NCI-H510A treated with DMSO at 0.1 percent for 48 hours (cell line): ENCODE measurements at places on chromosomes 5 and 9.

- DNase-seq, result no peak
Observed at GRCh38 chr5:4674166-4674565, 466.0 kb upstream of the ADAMTS16 start.

GRCh38 chr5:26579712-26580111 lies 458.7 kb downstream of the CDH9 start:
- DNase-seq, result no peak

GRCh38 chr5:79886925-79887655 lies 104.0 kb downstream of the MTX3 start:
- peak; percentile 51 for DNase-seq

GRCh38 chr5:74007193-74007592 lies 381.2 kb downstream of the ARHGEF28 start:
- no peak for DNase-seq

GRCh38 chr5:14261856-14262611 lies 118.9 kb downstream of the TRIO start:
- DNase-seq, result no peak

DNA sequence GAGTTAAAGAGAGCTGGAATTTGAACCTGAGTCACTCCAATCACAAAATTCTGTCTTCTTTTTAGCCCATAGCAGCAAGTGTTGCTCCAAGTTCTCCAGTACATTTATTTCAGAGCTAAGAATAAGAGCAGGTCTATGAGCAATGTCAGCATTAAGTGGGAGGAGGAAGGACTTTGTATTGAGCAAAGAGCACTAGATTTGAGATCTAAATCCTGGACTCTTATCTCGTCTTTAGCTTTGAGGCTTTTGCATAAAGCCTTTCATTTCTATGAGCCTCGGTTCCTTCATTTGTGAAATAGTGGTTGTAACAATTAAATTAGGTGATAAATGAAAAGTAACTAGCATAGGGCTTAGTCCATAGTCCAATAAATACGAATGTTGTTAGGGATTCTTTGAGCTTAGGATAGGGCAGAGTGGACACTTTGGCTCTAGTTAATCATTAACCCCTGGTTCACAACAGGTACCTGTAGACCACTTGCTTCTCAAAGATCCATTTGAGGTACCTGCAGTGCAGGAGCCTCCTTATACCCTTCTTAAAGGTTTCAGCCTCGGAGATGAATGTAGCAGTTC lies 464.1 kb upstream of the KLF4 start:
- DNase-seq, result no peak

- DNase-seq, result no peak
Observed at GRCh38 chr5:158162479-158163034, 303.6 kb upstream of the CLINT1 start.

GRCh38 chr9:126208216-126208758 lies 118.3 kb upstream of the MVB12B start:
- DNase-seq, result no peak

GRCh38 chr5:66553916-66554575 lies 42.1 kb upstream of the MAST4 start:
- no peak for DNase-seq

- peak; percentile 29 for DNase-seq
Observed at GRCh38 chr9:36914212-36914577, 119.9 kb downstream of the PAX5 start.

- no peak for DNase-seq
Observed at GRCh38 chr5:173025651-173026050, 30.5 kb upstream of the CREBRF start.

DNA sequence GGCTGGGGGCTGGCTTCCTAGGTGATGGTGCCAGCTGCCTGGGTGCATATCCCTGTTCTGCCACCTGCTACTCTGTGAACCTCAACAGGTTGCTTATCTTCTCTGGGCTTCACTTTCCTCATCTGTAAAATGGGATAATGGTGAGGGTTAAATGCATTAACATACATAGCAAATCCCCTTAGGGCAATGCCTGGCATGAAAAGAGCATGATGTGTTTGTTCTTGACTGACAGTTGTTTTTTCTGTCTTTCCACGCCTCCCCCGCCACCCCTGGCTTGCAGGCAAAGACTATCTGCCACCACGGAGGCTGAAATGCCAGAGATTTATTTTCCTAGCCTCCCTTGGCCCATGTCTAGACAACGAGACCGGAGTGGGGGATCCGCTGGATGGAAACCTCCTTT lies 280.5 kb downstream of the NSG2 start:
- no peak for DNase-seq

DNA sequence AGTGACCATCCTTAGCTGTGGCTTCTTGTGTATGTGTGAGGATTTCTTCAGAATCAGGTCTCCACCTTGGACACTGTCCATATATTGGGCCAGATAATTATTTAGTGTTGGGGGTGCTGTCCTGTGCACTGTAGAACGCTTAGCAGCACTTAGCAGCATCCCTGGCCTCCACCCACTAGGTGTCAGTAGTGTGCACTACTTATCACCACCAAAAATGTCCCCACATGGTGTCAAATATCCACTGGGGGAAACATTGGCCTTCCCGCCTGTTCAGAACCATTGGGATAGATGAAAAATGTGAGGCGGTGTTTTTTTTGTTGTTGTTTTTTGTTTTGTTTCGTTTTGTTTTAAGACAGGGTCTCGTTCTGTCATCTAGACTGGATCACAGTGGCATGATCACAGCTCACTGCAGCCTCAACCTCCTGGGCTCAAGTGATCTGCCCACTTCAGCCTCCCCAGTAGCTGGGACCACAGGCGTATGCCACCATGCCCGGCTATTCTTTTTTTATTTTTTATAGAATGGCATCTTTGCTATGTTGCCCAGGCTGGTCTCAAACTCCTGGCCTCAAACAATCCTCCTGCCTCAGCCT lies 67.7 kb downstream of the TENT4A start:
- DNase-seq, result no peak

DNA sequence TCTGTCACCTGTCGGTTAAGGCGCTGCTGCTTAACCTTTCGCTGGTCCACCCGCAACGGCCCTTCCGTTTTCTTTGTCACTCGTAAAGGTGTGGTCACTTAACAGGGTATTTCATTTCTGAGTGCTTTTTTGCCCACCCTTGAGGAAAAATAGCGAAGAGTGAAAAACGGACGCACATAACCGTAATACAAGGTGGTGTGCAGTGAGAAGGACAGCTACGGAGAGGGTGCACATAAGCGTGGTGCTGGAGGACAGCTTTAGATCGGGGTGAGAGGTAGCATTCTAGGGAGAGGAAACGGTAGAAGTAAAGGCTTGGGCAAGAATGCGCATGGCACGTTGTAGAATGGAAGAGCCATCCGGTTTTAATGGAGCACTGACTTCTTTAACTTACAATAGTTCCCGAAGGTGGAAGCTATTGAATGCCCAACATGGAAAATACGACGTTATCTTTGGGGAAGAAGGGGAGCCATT lies 761 bp downstream of the CCT5 start:
- DNase-seq, result no peak

DNA sequence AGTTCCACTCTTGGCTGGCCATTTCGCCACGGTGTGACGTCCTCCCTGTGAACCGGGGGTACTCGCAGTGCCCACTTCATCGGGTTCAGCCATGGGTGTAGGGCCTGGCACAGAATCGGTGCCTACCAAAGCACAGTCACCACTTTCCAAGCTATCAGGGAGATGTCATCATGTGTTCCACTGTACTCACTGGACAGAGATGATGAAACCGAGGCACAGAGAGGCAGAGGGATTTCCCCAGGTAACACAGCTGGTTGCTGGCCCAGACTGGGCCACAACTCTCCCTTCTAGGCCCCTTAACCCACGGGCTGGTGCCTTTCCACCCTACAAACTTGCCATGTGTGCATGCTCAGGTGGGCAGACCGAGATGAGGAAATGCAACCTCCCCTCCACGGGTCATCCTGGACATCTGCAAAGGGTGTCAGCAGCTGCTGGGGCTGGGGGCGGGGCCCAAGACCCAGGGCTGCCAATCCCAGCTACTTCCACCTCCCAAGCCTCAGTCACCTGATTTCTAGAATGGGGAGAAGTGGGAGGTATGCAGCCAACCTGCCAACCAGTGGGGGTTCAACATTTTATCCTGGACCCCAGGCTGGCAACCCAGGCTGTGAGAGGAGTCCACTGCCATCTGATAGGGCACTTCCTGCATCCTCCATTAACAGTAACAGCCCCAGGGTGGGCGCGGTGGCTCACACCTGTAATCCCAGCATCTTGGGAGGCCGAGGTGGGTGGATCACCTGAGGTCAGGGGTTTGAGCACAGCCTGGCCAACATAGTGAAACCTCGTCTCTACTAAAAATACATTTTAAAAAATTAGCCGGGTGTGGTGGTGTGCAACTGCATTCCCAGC lies 893 bp upstream of the SH2D3C start:
- no peak for DNase-seq

DNA sequence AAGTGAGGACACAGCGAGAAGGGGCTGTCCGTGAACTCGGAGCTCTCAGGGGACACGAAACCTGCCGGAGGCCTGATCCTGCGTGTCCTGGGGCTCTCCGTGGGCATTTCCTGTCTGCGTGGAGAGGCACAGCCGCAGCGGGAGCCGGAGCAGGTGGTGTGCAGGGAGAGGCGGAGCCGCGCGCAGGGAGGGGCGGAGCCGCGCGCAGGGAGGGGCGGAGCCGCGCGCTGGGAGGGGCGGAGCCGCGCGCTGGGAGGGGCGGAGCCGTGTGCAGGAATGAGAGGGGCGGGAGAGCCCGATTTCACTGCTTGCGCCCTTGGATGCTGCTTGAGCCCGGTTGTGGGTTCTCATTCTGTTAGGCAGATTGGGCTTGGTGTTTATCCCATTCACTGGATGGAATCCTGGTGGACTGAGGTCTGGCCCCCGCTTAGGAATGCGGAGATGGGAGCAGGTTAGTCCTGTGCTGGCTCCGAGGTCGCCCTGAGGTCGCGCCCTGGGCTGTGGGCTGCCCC lies 26.7 kb downstream of the NDUFS6 start:
- DNase-seq, result no peak

GRCh38 chr9:98615633-98616032 lies 93.1 kb downstream of the GABBR2 start:
- no peak for DNase-seq

DNA sequence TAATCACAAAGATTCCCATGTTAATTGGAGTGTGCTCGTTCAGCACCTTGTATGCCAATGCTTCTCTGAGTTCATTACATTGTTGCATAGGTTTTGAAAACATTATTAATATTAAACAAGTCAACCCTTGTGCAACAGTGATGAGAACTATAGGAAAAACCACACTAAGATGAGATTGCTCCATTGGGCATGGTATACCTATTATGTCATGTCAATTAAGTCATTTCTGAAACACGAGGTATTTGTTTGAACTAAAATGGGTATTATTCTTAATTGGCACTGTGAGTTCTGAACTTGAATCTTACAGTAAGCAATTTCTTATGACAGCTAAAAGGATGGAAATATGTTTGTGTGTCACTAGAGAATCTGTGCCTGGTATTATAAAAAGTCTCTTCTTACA lies 447.7 kb downstream of the EFNA5 start:
- no peak for DNase-seq

GRCh38 chr5:38660194-38660668 lies 103.8 kb upstream of the LIFR start:
- DNase-seq, result peak; percentile 99

DNA sequence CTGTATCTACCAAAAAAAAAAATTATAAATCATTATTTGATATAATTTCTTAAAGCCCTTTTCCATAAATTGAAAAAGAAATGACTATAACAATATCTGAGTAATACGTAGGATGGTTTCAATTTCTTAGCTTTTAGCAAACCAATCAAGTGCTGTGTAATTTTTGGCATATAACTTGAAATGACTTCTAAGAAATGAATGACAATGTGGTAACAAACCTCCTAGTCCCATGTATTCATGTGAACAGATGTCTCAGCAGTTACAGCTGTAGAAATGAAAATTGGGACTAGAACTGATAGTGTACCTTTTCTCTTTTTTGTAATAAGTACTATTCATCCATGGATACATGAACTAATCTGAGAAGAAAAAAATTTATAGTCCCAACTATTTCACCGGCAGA lies 307.0 kb downstream of the BNC2 start:
- no peak for DNase-seq

DNA sequence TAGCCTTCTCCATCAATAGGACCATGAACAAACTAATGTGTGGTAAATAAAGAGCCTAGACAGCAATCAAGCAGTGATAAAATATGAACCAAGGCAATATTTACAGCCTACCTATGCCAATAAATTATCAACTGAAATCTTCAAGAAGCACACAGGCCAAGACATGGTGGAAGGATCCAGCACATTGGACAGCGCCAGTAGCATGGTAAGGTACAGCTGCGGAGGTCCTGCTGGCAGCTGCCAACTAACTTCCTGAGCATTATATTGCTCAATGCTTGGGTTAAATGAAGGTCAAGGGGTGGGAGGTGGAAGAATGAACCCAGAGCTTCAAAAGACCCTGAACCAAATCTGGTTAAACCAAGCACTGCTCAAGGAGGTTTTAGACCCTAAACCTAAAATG lies 16.5 kb upstream of the SPDL1 start:
- no peak for DNase-seq

DNA sequence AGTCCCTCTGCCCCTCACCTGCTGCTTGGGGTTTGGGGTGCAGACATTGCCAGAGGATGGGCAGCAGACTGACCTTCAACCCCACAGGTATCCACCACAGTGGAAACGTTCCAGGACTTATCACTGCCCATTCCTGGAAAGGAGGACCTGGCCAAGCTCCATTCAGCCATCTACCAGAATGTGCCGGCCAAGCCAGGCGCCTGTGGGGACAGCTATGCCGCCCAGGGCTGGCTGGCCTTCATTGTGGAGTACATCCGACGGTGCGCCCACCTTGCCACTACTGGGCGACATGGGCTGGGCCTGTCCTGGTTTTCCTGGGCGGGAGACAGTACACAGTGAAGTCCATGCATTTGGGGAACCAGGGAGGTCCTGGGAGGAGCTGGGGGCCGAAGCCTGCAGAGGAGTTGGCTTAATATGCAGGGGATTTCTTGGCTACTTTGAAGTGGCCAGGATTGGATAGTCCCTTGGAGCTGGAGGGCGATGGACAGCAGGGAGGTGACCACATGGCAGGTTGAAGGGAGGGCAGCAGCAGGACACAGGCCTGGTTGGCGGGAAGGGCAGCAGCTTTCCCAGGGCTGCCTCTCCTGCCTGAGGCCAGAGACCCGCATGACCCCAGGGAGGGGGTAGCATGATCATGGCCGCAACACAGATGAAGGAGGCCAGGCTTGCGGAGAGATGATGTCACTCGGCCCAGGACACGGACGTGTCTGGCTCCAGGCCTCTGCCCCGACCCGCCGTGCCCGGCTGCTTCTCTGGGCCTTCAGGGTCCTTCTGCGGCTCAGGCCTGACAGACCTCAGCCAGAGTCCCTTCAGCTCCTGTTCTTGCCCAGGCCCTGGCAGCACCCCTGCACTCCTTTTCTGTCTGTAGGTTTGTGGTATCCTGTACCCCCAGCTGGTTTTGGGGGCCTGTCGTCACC lies 34.6 kb downstream of the USP20 start:
- no peak for DNase-seq
